ENCODE measurements at places on chromosomes 5 and 9. TPM values are rescaled to one million over a fixed set of nuclear protein-coding genes. Genes with fewer than 3 reads are reported as not detected.

EQTN gene
- total RNA-seq, result not detected

TMC1 gene
- total RNA-seq, result not detected

SCGB3A2 gene
- total RNA-seq, result not detected

SLC34A1 gene
- total RNA-seq, result not detected

HRH2 gene
- not detected for total RNA-seq

CXCL14 gene
- total RNA-seq, result not detected

TRIM36 gene
- 15.3 TPM for total RNA-seq

Data from SJCRH30 (cell line).